Right lobe of liver (tissue), 6 donors: ENCODE measurements at places on chromosomes 4 and X. TPM values are rescaled to one million over a fixed set of nuclear protein-coding genes. Genes with fewer than 3 reads are reported as not detected.

DNA sequence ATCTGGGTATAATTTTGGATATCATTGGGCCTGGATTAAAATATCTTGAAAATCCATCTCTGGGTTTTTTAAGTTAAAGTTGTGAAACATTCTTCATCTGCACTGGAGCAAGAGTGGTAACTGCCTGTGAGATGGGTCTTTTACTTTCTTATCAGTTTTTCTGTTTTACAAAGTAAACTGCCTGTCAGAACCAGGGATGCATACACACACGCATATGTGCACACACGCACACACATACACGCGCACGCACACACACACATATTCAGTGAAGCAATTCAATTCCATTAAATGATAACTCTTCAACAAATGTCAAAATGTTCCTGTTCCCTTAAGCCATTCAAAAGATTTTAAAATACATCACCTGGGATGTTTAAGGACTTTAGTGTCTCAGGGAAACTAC, 515.8 kb downstream of the INPP4B start:
- no peak for DNase-seq

CXCL9 gene
- not detected for total RNA-seq

EPHA5 gene
- not detected for total RNA-seq

GAGE12H gene
- not detected for total RNA-seq
